H7 (cell line): ENCODE measurements at places on chromosomes 12 and 14.

DNA sequence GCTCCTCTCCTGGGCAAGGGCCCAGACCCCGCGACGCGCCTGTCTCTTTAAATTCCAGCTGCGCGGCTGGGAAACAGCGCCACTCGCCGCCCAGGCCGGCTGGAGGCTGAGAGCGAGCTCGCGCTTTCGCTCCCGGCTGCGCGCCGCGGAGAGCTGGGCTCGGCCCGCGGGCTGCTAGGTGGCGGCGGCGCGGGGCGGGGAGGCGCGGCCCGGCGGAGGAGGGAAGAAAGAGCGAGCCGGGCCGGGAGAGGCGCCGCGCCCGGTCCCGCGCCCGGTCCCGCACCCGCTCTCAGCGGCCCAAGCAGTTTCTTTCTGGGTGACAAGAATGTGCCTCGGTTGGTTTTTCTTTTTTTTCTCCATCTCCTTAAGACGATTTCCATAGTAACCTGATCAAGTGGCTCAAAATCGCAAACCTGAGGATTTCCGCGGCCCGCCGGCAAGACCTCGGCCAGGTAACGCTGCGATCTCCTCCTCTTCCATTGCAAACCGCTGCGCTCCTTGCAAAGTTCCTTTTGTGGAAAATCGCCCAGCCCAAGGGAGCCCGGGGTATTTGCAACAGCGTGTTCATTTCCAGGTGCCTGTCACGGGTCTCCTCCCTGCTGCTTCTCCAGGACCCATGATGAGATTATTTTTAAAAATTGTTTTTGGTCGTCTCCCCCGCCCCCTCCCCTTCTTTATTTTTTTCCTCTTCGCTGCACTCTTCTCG lies 259.5 kb upstream of the E2F7 start:
- peak; percentile 91 for DNase-seq

- DNase-seq, result no peak
Observed at GRCh38 chr14:22767323-22767589, 768 bp downstream of the OXA1L start.

DNA sequence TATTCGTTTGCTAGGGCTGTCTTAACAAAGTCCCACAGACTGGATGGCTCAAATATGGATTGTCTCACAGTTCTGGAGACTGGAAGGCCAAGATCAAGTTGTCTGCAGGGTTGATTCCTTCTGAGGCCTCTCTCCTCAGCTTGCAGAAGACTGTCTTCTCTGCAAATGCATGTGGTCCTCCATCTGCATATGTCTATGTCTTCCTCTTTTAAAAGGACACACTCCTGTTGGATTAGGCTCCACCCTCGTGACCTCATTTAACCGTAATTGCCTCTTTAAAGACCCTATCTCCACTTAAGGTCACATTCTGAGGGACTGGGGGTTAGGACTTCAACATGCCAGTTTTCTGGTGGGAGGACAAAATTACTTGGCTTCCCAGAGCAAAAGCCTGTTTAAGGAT lies 123.3 kb downstream of the SLC38A6 start:
- no peak for DNase-seq

DNA sequence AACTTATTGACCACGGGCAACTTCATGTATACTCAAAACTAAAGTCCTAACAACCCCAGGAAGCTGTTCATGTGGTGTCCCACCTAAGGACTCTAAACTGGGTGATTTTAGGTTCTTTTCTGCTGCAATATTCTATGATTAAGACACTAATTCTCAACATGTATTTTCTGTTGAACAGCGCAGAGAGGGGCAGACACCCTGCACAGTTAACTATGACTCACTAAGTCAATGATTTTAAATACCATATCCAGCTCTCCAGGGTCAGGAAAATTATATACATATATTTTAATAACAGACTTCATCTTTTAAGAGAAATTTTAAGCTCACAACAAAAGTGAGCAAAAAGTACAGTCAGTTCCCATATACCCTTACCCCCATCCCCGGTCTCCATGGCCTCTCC lies 85.0 kb downstream of the FOXN3 start:
- DNase-seq, result no peak

GRCh38 chr14:48382961-48383360 lies 707.6 kb upstream of the MDGA2 start:
- DNase-seq, result no peak

DNA sequence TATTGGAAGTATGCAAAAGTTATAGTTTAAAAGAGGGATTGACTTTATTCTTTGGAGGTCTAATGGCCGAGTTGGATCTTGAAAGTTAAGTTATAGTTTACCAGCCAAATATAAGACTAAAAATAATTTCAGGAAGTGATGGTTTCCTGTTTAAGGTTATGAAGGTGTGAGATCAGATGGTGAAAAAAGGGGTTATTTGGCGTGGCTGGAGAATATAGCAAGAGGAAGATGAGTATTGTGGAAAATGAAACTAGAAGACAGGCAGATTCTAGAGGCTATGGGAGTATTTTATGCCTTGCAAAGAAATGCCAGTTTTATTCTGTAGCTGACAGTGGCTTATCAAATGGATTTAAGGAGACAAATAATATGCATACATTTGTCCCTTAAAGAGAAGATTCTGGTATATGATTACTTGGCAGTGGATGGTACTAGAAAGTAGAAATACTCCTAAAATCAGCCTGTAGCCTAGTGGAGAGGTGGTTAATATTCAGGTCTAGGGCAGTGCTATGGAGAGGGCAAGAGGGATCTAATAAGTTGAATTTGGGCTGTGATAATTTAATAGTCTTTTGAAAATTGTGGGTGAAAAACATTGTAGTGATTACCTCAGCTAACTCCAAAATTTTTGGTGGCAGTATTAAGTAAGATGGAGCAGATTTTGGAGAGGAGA lies 1091.8 kb upstream of the ATXN7L3B start:
- DNase-seq, result no peak

- DNase-seq, result no peak
Observed at GRCh38 chr14:35509846-35510245, 24.1 kb upstream of the INSM2 start.

GRCh38 chr14:101554991-101555668 lies 6.2 kb upstream of the DIO3 start:
- peak; percentile 42 for DNase-seq
